Activated T-helper 9 cell treated with anti-CD3 and anti-CD28 coated beads, Interleukin-2, amount 50 U/mL, for 16 hours (primary cell): ENCODE measurements at places on chromosomes 13 and 19.

- no peak for DNase-seq
Measured at GRCh38 chr13:61415058-61415721, 459 bp downstream of the PCDH20 start.

DNA sequence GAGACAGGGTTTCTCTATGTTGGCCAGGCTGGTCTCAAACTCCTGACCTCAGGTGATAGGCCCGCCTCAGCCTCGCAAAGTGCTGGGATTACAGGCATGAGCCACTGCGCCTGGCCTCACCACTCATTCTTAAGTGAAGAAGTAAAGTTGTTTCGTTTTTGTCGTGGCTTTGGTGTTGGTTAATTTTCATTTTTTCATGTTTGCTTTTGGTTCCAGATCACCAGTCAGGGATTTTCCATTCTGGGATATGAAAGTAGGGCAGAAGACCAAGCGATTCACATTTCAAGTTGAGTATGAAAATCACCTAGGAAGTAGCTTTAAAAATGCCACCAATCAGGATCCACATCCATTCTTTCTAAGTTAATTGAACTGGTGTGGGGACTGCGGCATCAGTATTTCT, 289.9 kb downstream of the DIAPH3 start:
- DNase-seq, result no peak

GRCh38 chr13:100620792-100621191, 32.2 kb upstream of the GGACT start:
- DNase-seq, result no peak

GRCh38 chr13:36819739-36820090, 693 bp downstream of the RFXAP start:
- no peak for DNase-seq

GRCh38 chr13:42836930-42837690, 55.7 kb downstream of the FAM216B start:
- DNase-seq, result no peak

GRCh38 chr19:10553087-10553667, 9.5 kb downstream of the ATG4D start:
- no peak for DNase-seq

GRCh38 chr19:8238251-8238650, 29.1 kb downstream of the CERS4 start:
- DNase-seq, result no peak

GRCh38 chr13:67726979-67727378, 496.8 kb upstream of the PCDH9 start:
- DNase-seq, result no peak

DNA sequence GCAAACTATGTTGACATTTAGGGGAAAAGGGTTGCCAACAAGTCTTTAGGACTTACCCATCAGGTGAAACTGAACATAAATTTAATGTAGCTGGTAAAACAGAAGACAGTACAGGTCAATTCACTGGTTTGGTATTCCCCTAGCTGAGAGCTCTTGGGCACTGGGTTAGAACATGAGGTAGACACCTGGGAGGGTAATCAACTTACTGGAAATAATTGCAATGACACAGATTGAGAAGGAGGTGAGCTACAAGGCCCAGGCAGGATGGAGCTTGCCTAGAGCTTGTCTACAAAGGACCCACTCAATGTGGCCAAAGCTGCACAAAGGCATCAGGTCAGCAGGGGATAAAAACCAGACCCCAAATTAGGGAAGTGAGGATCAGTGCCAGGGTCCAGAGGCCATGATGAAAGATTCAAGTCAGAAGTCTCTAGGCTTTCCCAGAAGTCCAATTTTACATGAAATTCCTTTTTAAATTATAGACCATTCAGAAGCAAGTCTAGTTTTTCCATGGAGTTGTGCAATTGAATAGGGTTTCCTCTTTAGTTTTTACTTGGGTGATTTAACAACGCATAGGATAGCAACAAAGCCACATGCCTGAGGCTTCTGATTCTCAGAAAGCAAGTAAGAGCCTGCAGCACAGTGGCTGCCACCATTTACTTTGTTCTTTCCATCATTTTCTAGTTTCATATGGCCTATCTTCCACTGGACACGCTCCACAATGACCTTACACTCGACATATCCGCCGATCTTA, 194.0 kb downstream of the NDFIP2 start:
- DNase-seq, result no peak

DNA sequence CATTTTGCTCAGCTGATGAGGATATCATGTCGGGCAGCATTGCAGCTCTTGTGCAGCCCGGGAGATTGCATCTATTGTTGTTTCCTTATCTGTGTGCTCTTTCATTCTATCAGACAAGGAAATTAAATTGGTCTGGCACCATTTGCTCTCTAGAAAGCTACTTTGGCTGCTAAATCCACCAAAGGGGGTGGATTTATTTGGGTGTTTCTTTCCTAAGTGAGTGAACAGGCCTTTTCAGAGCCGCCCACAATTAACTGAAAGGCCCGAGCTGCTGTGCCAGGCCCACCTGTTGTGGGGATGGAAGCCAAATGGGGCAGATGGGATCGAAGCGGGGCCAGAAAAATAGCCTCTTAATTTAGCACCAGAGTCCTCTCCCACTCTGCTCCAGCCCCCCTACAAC, 99.4 kb downstream of the DNAJC15 start:
- DNase-seq, result no peak

DNA sequence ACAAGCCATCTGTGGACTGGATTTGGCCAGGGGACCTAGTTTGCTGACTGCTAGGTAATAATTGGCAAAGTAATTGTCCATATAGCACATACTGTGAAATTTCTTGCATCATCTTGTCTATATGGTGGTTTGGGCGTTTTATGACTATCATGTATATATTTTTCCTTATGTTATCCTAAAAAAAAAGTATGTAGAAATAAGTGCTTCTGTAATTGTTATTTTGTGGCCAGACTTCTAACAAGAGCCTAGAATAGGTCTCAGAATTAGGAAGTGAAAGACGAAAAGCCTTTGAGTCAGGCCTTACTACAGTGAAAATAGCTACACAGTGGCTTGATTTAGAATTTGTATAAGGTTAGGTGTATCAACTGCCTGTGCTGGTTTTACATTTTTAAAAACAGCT, 4.2 kb downstream of the FNDC3A start:
- no peak for DNase-seq

DNA sequence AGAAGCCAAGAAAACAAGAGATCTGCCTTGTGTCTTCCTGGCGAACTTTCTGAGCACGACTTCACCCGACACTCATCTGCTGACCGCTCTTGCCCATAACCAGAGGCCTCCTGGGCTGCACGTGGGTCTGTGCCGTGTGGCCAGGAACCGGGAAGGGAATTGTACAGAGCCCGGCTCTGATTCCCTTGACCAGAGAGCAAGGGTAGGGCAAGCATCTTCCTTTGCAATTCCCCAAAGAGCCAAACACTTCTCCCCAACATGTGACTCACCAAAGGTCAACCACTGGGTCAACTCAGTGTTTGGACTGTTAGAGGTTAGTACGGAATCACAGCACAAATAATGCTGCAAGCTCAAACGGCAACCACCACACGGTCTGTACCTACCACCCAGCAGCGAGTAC, 48.9 kb downstream of the KLF2 start:
- DNase-seq, result no peak

DNA sequence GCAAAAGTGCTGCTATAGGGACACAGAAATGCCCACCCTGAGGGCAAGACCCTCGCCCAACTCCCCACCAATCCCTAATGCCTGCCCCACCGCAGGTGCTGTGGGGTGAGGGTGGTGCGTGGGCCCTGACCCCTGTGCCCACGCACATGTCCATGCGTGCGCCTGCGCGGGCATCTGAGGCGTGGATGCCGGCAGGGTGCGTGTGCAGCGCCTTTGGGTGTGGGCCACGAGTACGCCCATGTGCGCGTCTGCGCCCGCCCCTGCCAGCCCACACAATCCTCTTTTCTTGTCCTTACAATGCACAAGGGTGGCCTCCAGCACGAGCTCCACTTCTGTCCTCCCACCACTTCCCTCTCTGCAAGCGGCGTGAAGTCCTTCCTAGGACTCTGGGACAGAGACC, 14.3 kb downstream of the FUT6 start:
- no peak for DNase-seq

GRCh38 chr19:3411636-3412035, 45.3 kb downstream of the NFIC start:
- no peak for DNase-seq

DNA sequence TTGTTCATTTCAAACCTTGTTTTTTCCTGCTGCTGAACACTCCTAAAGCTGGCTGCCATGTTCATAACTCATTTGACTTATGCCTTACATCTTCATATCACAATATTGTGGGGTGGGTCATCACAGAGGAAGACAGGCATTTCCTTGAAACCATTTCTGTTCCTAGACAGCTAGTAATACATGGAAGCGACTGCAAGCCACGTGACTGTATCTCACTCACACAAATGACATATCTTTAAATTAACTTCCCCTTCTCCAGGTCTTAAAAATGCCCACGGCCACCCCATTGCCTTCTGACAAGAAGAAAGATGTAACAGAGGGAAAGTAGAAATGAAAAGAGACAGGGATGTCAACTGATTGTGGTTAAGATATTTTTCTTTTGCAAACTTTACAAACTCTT, 236.8 kb downstream of the LMO7 start:
- DNase-seq, result no peak

DNA sequence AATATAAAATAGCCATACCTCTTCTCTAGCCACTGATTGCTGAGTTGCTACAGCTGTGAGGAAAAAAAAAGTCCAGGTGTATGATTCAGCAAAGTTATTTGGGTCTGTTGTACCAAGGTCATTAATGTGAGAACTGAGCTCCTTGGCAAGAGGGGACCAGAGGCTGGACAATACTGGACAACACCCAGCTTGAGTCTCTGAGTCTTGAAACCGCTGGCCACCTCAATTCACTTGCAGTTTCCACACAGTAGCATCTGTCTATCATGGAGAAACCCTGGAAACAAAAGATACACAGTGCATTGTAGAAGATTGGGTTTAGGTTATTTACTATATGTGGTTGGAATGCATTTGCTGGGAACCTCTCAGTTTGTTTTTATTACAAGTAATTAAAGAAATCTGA, 60.4 kb downstream of the WDFY2 start:
- no peak for DNase-seq

DNA sequence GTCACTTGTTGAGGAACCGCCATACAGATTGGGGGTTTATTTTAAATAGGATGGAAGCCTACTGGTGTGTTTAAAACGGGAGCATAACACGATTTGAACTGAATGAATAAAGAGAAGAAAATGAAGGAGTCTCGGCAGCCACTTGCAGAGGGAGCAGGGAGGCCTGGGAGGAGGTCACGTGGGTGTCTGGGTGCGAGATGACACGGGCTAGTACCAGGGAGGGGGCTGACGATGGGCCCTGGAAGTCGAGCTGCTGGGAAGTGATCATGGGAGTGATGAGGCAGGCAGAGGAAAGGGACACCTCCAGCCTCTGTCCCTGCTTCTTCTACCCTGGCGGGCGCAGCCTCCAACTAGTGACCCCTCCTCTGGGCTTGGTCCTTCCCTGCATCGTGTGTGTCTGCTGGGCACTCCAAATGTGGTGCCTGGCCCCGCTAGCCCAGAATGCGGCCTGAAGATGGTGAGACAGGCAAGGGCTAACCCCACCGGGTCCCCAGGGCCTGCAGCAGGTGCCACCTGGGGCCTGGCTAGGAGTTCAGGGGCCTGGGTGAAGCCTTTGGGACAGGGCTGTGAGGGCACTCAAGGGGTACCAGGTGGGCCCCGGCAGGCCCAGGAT, 35.5 kb downstream of the CRTC1 start:
- DNase-seq, result no peak

DNA sequence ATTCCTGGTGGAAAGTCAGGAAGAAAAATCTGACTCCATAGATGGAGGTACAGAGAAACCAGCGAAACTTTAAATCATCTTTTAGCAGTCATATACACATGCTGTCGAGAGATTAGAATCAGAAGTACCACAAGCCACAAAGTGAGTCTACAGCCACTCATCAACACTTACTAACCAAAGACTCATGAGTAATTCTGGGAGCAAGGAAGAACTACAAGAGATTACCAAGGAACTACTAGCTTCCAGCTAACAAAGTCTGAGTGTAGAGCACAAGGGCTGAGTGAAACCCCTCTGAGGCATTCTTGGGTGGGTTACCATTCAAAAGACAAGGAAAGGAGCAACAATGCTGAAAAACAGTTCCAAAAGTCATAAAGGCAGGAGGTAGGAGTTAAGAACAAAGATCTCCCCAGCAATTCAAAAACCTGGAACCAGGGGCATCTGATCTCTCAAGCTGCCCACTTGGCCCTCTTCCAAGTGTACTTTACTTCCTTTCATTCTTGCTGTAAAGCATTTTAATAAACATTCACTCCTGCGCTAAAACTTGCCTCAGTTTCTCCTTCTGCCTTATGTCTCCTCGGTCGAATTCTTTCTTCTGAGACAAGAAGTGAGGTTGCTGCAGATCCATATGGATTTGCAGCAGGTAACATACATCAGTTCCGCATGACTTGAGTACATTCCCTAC, 13.0 kb downstream of the RBM26 start:
- no peak for DNase-seq

- no peak for DNase-seq
Measured at GRCh38 chr13:88948501-88948900, 1277.3 kb downstream of the SLITRK5 start.

GRCh38 chr13:29587645-29588044, 7.8 kb downstream of the SLC7A1 start:
- DNase-seq, result no peak

DNA sequence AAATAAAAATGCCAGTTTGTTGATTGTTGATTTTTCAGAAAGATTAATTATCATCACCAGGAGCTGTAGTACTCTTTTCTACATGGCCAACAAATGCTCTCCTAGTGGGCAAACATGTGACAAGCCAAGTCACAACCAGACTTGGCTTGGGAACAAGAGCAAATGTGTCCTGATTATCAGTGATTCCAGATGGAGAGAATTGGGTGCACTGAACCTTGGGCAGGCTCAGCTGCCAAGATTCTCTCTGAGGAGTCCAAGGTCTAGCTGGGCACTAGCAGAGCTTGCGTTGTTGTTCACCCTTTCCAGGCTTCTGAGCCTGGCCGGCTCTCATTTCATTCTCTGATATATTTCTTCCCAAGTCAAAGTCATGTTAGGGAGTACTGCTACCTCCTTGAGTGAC, 27.3 kb upstream of the GPI start:
- no peak for DNase-seq

DNA sequence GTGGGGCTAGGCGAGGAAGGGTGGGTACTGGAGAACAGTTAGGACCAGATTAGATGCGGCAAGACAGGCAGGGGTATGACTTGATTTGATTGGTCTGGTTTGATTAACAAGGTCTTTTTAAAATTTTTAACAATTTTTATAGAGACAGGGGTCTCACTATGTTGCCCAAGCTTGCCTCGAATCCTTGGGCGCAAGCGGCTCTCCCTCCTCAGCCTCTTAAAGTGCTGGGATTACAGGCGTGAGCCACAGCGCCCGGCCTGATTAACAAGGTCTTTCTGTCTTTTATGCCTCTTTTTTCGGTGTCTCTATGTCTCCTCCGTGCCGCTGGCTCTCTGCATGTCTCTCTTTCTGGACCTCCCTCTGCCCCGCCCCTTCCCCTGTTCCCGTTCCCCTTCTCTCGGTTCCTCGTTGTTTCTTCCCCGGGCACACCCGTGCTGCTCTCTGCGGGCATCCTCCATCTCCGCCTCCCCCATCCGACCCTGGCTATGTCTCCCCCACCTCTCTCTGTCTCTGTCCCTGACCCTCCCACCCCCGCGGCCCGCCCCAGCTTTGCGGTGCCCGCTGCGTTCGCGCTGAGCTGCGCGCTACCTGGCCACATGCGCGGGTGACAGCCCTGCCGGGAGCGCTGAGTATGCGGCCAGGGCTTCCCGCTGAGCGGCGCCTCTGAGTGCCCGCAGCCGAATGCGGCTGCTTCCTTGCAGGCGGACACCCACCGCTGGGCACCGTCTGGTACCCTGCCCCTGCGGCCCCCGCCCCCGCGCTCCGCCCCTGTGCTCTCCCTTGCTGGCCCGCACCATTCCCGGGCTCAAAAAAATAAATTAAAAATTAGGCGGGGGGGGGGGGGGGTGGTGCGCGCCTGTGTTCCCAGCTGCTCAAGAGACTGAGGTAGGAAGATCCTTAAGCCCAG, 8.1 kb upstream of the SDHAF1 start:
- DNase-seq, result no peak
